ENCODE measurements at places on chromosomes 3 and 15.

- DNase-seq, result no peak
These were observed at the start of gene DLEC1 for GRCh38 chr3:38039101-38039898. Gene DLEC1 (plus strand): TSS chr3:38039208. CDS start chr3:38039226, 18 bp downstream.

GRCh38 chr15:83928878-83929418 lies 275.0 kb downstream of the ADAMTSL3 start:
- no peak for DNase-seq

- DNase-seq, result no peak
These were observed at the start of gene MYH15 for GRCh38 chr3:108510496-108510895. Gene MYH15 (minus strand): TSS chr3:108510596. CDS start chr3:108510530, 66 bp downstream.

- no peak for DNase-seq
These were observed 194.1 kb downstream of the TPRG1 start for GRCh38 chr3:189365609-189366564.

DNA sequence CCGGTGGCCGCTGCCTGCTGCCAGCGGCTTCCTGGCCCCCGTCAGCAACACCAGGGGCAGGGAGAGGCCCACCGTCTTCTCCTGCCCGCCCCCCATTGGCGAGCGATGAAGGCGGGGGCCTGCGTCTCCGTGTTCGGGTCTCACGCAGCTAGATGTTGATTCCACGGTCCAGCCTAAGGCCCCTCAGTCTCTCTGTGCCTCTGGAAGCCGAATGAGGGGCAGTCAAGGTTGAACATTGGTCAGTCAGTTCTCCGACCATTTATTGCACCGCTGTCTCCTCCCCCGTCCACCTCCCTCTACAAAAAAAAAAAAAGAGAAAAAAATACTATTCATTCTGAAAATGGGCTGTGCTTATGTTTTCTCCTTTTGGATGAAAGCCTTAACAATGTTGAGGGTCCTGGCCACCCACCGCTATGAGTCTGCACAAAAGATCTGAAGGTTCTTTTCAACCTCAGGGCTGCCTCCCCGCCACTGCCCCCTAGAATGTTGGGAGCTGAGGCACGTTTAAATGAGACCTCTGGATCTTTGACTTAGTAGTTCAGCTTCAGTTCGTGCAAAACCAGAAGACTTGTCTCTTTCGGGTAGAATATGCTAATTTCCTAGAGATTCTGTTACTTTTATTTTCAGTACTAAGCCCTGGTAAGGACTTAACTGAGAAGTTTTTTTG lies 736 bp downstream of the IREB2 start:
- peak; percentile 24 for DNase-seq

DNA sequence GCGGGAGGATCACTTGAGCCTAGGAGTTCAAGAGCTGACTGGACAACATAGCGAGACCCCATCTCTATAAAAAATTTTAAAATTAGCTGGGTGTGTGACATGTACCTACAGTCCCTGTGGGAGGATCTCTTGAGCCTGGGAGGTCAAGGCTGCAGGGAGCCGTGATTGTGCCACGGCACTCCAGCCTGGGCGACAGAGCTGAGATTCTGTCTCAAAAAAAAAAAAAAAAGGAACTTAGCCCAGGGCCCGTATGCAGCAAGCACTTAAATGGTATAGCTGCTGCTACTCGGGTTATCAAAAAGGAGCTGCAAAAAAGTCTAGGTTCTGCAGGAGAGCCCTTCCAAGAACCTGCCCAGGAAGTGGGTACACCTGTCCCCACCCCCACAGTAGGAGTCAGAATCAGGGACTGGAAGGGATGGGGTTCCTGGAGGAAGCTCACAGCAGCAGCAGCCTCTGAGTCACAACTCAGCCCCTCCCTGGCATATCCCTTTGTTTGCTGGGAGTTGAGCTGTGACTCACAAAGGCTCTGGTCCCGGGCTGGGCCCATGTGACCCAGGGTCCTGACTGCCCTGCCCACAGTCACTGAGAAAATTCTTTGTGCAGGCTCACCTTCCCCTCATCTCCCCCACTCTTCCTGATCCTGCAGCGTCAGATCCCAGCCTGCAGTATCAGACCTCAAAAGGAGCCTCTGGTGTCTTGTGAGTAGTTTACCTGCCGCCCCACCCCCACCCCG lies at the start of gene SPATA12:
TSS of gene SPATA12 (plus strand) at position 576 of the 733 bp plus-strand sequence. CDS start 13,031 bp downstream, outside the sequence.
- no peak for DNase-seq

DNA sequence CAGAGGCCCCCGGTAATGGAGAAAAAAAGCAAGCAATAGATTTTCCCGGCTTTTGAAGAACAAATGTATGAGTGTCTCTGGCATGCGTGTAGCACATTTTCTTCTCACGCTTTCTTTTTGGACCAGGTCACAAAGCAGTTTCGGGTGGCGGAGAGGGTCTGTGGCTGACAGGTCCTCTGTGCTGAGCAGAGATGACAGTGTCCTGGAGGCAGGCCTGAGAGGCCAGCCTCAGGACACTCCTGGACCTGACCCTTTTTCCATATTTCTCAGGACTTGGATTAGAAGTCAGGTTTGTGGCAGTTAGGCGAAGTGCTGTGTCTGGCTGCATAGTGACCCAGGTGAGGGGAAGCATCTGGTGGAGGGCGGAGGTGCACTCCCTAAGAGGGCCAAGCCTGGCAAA lies 52.9 kb downstream of the KLF13 start:
- DNase-seq, result no peak

Data from NCI-H1092 treated with DMSO at 0.1 percent for 48 hours (cell line).